Type B pancreatic cell (in vitro differentiated cells): ENCODE measurements at places on chromosomes 2 and 18.

GRCh38 chr2:88139804-88140203, 11.9 kb upstream of the FABP1 start:
- peaks cover 18% of the 10 kb centered on the region for H3K27me3 ChIP-seq
- no peaks in the 10 kb centered on the region for H3K36me3 ChIP-seq
- H3K4me3 ChIP-seq, result no peak overlapping the region
- H3K27ac ChIP-seq, result no peak overlapping the region
- no peak for DNase-seq
- H3K4me1 ChIP-seq, result no peaks in the 10 kb centered on the region

GRCh38 chr2:226740039-226740648, 59.5 kb downstream of the IRS1 start:
- H3K27me3 ChIP-seq, result no peaks in the 10 kb centered on the region
- H3K4me3 ChIP-seq, result no peak overlapping the region
- H3K36me3 ChIP-seq, result peaks cover 15% of the 10 kb centered on the region
- no peak for DNase-seq

GRCh38 chr2:158931572-158931971, 36.9 kb upstream of the TANC1 start:
- H3K27ac ChIP-seq, result no peak overlapping the region
- H3K4me1 ChIP-seq, result peaks cover 13% of the 10 kb centered on the region
- H3K4me3 ChIP-seq, result peak overlapping the region; percentile 32
- DNase-seq, result no peak
- H3K27me3 ChIP-seq, result no peaks in the 10 kb centered on the region

DNA sequence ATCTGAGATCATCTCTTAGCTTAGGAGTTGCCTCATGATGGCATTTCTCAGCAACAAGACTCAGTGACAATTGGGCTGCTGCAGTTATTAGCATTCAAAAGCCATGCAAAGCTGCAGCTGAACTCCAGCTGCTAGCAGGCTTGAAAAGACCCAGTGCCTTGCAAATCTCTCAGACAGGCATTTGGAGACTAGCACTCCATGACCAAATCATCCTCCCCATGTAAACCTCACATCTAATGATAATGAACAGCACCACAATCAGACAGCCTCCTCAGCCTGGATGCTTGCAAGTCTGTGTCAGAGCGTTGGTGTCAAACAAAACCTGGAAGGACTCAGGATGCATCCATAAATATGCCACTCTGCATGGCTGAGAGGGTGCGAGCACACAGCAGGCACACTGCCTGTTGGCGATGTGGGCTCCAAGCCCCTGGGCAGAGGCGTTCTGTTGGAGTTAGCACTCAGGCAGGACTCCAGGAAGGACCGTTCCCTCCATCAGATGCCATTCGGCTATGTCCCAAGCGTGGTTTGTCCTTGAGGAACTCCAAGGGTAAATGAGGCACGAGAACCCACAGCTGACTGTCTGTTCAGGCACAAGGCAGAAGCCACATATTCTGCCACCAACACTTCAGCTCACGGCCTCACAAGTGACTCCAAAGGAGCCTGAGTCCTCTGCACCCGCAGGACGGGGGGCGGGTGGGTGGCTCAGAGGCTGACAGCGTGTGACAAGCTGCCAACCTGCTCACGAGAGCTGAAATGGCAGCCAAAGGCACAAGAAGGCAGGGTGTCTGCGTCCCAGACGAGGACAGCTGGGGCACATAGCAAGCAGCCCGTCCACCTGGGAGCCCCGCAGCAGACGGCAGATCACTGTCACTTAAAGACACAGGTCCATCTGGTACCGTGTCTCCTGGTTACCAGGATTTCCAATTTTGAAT, 183.8 kb downstream of the MYT1L start:
- H3K4me1 ChIP-seq, result no peaks in the 10 kb centered on the region
- no peak overlapping the region for H3K4me3 ChIP-seq
- no peak for DNase-seq
- H3K36me3 ChIP-seq, result no peaks in the 10 kb centered on the region
- H3K27me3 ChIP-seq, result peaks cover 40% of the 10 kb centered on the region
- no peak overlapping the region for H3K27ac ChIP-seq
